GM13977 (cell line): ENCODE measurements at places on chromosomes 2 and 18.

- DNase-seq, result no peak
Observed at GRCh38 chr2:238903141-238903540, 55.3 kb downstream of the TWIST2 start.

- DNase-seq, result no peak
Observed at GRCh38 chr18:14746897-14747296, 1.1 kb upstream of the ANKRD30B start.

DNA sequence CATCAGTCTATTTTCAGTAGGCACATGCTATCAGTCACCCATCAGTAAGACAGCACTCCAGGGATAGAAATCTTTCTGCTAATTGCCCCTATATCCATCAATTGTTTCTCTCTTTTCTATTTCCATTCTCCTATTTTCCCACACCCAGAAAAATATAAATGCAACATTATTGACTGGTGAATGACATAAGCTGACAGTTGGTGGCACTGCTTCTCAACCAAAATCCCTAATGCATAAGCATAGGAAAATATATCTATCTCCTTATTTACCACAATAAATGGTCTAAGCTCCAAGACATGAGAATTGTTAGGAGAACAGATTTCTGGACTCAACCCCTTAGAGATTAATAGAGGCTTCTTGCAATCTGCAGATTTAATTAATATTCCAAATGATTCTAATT lies 64.0 kb upstream of the REG3A start:
- DNase-seq, result no peak

GRCh38 chr2:142880279-142880678 lies 2.8 kb downstream of the KYNU start:
- DNase-seq, result no peak

- DNase-seq, result no peak
Observed at GRCh38 chr2:123770996-123771720, 253.9 kb upstream of the CNTNAP5 start.

DNA sequence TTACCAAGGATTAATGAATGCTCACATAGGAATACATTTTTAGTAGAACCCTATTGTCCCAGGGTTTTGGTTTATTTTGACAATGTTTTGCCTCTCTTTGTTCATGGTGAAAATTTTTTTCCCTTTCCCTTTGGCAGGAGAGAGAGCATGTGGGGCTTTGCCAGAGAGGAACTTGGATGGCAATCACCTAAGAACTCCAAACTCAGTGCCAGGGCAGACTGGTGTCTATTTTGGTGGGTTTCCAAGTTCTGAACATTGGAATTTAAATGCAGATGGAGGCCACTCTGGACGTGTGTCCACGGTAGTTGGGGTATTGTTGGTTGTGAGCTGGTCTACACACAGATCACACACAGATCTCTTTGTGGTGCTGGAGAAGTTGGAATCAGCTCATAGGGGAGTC lies 2091.1 kb upstream of the PIK3C3 start:
- DNase-seq, result no peak

DNA sequence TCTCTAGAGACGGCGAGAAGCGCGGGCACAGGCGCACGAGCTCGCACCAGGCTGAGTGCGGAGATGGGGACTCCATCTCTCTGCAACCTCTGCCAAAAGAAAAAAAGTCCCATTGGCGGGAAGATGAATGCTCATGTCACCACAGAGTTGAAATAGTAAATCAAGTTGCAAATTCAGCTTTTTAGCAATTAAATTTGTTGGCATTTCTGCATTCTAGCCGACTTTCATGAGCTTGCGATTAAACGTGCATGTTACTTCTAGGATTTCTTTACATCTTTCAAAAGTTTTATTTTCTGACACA lies 588 bp downstream of the CHAC2 start:
- no peak for DNase-seq

DNA sequence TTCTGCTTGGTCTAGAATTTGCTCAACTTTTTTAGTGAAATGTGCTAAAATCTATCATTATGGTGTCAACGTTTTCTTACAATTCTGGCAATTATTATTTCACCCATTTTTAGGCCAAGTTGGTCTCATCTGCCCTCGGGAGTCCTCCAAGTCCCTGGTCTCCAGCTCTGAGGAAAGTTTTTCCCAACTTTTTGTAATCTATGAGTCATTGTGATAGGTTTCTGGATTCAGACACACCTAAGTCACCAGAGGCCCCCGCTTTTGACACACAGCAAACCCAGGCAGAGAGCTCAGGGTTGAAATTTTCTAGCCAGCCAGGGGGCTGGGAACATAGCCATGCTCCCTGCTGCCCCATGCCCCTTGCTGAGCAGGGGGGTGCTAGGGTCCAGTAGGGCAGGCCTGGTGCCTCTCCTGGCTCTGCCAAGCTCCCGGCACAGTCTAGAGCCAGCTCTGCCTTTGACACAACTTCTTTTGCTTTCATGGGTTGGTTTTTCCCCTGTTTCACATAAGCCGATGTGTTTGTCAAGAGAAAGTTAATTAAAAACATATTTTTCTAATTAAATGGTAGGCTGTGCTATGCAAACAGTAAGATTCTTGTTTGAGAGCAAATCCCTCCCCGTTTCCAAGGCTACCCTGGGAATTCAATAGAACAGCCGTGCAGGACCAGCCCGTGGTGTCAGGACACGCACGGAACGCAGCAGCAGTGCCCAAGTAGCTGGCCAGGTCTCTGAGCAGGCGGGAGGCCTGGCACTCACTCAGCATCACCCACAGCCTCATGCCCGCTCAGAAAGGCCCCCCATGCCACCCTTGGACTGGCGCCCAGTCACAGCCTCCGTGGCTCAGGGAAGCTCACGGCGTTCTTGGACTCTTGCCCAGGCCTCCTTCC lies 25.5 kb upstream of the SNED1 start:
- no peak for DNase-seq

DNA sequence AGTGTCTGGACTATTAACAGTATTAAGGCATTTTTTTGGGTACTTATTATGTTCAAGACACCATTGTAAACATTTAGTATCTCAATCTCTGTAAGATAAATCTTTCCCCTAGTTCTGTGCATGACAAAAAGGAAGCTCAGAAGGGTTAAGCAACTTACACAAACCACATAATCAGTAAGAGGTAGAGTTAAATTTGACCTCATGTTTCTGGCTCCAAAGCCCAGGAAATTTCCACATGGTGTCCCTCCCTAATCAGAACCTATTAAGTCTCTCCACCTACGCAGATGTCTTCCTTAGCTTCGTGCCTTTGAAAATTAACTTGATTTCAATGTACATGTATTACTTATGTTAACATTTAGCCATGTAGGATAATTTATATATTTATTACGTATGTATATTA lies 2.0 kb downstream of the MFSD6 start:
- no peak for DNase-seq

GRCh38 chr18:32328379-32328778 lies 138.5 kb downstream of the MEP1B start:
- no peak for DNase-seq

- DNase-seq, result no peak
Observed at GRCh38 chr18:47996091-47996541, 65.7 kb upstream of the SMAD2 start.
